ENCODE measurements at places on chromosomes 7 and 10. TPM values are rescaled to one million over a fixed set of nuclear protein-coding genes. Genes with fewer than 3 reads are reported as not detected.

DNA sequence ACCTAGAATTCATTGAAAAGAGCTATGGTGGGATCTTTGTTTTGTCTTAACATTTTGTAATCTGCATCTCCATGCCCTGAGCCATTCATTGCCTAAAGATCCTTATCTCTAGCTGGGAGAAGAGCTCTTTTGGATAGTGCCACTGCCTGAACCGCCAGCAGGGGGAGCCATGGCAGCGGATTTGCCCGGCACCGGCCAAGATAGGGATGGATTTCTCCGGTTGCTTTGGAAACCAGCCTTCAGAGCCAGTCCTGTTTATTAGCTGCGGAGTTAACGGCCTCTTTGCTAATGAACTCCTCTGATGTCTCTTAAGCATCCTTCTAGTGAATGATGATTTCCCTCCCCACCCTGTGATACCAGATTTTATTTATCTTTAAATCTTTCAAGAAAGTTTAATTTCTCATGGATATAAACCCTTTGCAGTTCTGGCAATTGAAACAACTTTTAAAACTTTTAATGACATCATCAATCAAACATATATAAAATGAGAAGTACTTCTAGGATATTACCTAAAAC, 58.2 kb upstream of the LYZL2 start:
- DNase-seq: peak; percentile 66

DNA sequence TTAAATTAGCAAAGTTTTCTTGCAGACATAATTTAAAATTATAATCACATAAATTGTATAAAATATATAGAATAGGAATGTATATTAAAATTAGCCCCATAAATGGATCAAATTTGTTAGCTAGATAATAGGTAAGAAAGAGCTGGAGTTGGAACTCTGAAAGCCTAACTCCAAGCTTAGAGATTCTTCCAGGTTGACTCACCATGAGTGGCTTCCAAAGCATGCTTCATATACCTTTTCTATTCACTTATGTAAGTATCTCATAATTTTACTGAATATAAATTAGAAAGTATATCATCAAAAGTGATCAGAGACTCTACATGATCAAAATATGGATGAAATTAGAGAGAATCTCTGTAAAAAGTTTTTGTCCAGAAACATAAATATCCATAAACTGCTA, 320.7 kb upstream of the MAGI2 start:
- DNase-seq: no peak

PILRA gene
- total RNA-seq: 0.82 TPM

KCND2 gene
- 51.8 TPM for total RNA-seq

DNA sequence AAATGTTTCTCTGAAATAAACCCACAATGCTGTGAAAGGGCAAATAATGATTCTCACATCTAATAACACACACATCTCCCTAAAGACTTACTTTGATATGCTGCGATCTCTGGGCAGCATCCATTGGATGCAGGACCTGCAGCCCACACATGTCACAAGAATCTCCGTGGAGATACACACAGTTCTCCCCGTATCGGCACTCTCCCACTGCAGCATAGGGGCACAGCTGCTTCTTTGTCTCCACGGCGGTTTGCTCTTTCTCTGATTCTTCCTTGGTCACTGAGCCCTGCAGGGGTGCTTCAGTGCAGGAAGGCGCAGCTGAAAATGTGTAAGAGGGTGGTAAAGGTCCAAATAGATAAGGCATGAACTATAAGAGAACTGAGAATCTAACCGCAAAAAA, 20.4 kb downstream of the MKRN1 start:
- DNase-seq: no peak

GATAD1 gene
- total RNA-seq: 21.2 TPM
